ENCODE measurements at places on chromosomes 1 and 21. TPM values are rescaled to one million over a fixed set of nuclear protein-coding genes. Genes with fewer than 3 reads are reported as not detected.

The IFI16 gene
- total RNA-seq = 238 TPM

The CD101 gene
- total RNA-seq = 0.49 TPM

The RASAL2 gene
- total RNA-seq = 16.5 TPM

The ZNF684 gene
- 1.2 TPM for total RNA-seq

The MPZL1 gene
- 104 TPM for total RNA-seq

The OR2T35 gene
- total RNA-seq = not detected

The FCRL5 gene
- not detected for total RNA-seq

The OR2T33 gene
- not detected for total RNA-seq

The CFHR3 gene
- 0.31 TPM for total RNA-seq

The CENPF gene
- 3.5 TPM for total RNA-seq

The GSTM2 gene
- 21.6 TPM for total RNA-seq

The SLC22A15 gene
- 0.50 TPM for total RNA-seq

The TRAF5 gene
- 8.0 TPM for total RNA-seq

The AVPR1B gene
- not detected for total RNA-seq

The IL10RB gene
- 35.3 TPM for total RNA-seq

The CHI3L1 gene
- 3,366 TPM for total RNA-seq

The TMPRSS2 gene
- not detected for total RNA-seq

The FCGR1A gene
- not detected for total RNA-seq

The ADARB1 gene
- total RNA-seq = 4.5 TPM

The SLC2A5 gene
- 5.8 TPM for total RNA-seq

The HSPA6 gene
- total RNA-seq = not detected

The KRTAP12-2 gene
- total RNA-seq = not detected

The NUP210L gene
- not detected for total RNA-seq

The SERTAD4 gene
- total RNA-seq = 3.4 TPM

The PTGFRN gene
- total RNA-seq = 87.2 TPM

The LRRC38 gene
- total RNA-seq = not detected

The OR14K1 gene
- total RNA-seq = not detected

The RBM11 gene
- total RNA-seq = not detected

The PDZK1IP1 gene
- total RNA-seq = not detected

The RNU1-2 gene
- under 0.01 TPM for total RNA-seq

The CELA3A gene
- not detected for total RNA-seq

The VCAM1 gene
- total RNA-seq = 18.8 TPM

The AMY1A gene
- not detected for total RNA-seq

The TTLL7 gene
- 7.4 TPM for total RNA-seq

The GPR37L1 gene
- total RNA-seq = not detected

The NBL1 gene
- total RNA-seq = 98.7 TPM

The CRYZ gene
- total RNA-seq = 28.8 TPM

Measured in cardiac ventricle fibroblast (primary cell).